ENCODE measurements at places on chromosomes 12 and 14.

- H3K27me3 ChIP-seq, result no peaks in the 10 kb centered on the region
- no peak overlapping the region for H3K27ac ChIP-seq
- no peak for DNase-seq
- no peak overlapping the region for H3K4me3 ChIP-seq
- no peaks in the 10 kb centered on the region for H3K36me3 ChIP-seq
Observed at GRCh38 chr14:99147366-99147740, 124.6 kb downstream of the BCL11B start.

GRCh38 chr12:27396216-27396815 is 50.2 kb upstream of the SMCO2 start:
- H3K27ac ChIP-seq, result no peak overlapping the region
- DNase-seq, result no peak
- H3K27me3 ChIP-seq, result peaks cover 9% of the 10 kb centered on the region

- DNase-seq, result no peak
- no peaks in the 10 kb centered on the region for H3K4me1 ChIP-seq
- no peaks in the 10 kb centered on the region for H3K27me3 ChIP-seq
- H3K36me3 ChIP-seq, result no peaks in the 10 kb centered on the region
- no peak overlapping the region for H3K4me3 ChIP-seq
Observed at GRCh38 chr14:30223385-30223785, 295.7 kb upstream of the PRKD1 start.

GRCh38 chr12:39012870-39013269 is 107.5 kb upstream of the CPNE8 start:
- no peak for DNase-seq
- H3K36me3 ChIP-seq, result no peaks in the 10 kb centered on the region
- no peaks in the 10 kb centered on the region for H3K27me3 ChIP-seq
- no peak overlapping the region for H3K4me3 ChIP-seq
- H3K4me1 ChIP-seq, result no peaks in the 10 kb centered on the region
- no peak overlapping the region for H3K27ac ChIP-seq

DNA sequence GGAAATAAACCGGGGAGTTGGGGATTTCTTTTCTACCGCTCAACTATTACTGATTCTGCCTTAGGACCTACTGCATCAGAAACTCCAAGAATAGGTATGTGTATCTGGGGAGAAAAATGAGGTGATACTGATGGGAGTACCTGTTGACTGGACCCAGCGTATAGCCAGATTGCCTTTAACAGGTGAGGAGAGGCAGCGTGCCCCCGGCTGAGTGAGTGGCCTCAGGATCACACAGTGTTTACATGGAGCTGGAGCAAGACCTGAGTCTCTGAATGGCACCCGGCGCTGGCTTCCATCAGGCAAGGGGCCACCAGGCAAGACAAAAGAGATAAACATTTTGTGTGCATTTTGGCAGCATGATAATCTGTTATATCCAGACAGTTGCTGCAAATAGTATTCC is 496.2 kb downstream of the EGLN3 start:
- H3K27me3 ChIP-seq, result no peaks in the 10 kb centered on the region
- no peak for DNase-seq
- no peaks in the 10 kb centered on the region for H3K36me3 ChIP-seq
- no peak overlapping the region for H3K27ac ChIP-seq
- peaks cover 14% of the 10 kb centered on the region for H3K4me1 ChIP-seq

DNA sequence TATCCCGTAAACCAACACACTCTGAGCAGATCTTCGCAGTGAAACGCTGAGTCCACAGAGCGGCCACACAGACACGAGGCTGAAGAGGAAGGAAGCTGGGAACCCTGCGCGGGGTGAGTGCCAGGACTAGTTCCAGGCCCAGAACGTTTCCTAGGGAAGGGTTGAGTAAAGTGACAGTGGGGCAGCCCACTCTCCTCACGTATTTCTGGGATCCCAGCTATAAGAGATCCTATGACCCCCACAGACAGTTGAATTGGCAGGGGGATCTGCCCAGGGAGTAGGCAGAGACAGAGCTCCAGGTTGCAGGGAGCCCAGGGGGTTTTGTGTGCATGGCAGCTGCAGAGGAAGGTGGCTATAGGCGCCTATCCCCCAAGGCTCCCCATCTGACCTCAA is 51.1 kb downstream of the GTF2A1 start:
- no peak for DNase-seq
- H3K36me3 ChIP-seq, result peaks cover under 1% of the 10 kb centered on the region
- no peaks in the 10 kb centered on the region for H3K27me3 ChIP-seq
- H3K27ac ChIP-seq, result peak overlapping the region; percentile 97
- peak overlapping the region; percentile 87 for H3K4me3 ChIP-seq

DNA sequence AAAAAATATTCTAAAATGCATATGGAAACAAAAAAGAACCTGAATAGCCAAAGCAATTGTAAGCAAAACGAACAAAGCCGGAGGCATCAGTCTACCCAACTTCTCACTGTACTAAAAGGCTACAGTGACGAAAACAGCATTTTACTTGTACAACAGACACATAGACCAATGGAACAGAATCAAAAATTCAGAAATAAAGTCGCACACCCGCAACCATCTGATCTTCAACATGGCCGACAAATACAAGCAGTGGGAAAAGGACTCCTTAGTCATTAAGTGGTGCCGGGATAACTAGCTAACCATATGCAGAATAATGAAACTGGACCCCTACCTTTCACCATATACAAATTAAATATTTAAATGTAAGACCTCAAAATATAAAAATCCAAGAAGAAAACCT is 203.9 kb upstream of the PPFIA2 start:
- H3K4me3 ChIP-seq, result no peak overlapping the region
- no peaks in the 10 kb centered on the region for H3K4me1 ChIP-seq
- H3K27ac ChIP-seq, result no peak overlapping the region
- DNase-seq, result no peak
- H3K36me3 ChIP-seq, result no peaks in the 10 kb centered on the region

DNA sequence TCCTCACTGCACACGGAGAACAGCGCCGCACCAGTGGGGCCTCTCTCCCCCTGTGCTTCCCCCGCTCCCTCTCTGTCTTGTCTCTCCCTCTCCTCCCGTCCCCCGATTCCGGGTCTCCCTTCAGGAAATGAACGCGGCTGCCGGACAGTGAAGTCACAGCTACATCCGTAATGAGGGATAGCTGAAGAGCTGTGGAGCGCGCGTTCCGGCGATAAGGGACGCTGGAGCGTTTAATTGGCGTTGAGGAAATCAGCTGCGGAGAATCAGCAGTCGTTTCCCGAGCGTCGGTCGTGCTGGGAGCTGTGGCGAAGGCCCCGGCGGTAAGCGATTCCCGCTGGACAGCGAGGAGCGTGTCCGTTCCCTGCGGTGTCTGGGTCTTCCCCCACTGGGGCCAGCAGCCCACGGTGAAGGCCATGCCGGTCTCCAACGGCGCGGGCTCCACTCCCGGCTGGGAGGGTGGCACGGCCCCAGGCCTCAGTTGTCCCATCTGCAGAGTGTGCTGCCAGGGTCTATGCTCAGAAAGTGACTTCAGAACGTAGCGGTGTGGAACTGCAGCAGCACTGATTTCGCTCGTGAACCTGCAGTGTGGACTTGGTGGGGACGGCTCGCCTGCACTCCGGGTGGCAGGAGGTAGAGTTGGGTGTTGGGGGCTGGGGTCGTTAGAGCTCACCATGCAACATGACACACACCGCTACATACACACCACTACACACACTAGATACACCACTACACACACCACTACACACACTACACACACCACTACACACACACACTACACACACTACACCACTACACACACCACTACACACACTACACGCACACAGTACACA is 10.9 kb downstream of the NOC4L start:
- DNase-seq, result no peak
- no peaks in the 10 kb centered on the region for H3K27me3 ChIP-seq
- no peak overlapping the region for H3K27ac ChIP-seq
- H3K4me3 ChIP-seq, result no peak overlapping the region
- H3K4me1 ChIP-seq, result no peaks in the 10 kb centered on the region

GRCh38 chr14:54650331-54650958 is 83.5 kb downstream of the SAMD4A start:
- peaks cover 36% of the 10 kb centered on the region for H3K27me3 ChIP-seq
- peaks cover 22% of the 10 kb centered on the region for H3K4me1 ChIP-seq
- no peak for DNase-seq

GRCh38 chr14:101843665-101844064 is 82.2 kb downstream of the PPP2R5C start:
- peak; percentile 58 for DNase-seq
- H3K27ac ChIP-seq, result peak overlapping the region; percentile 92
- peak overlapping the region; percentile 39 for H3K4me3 ChIP-seq
- no peaks in the 10 kb centered on the region for H3K27me3 ChIP-seq

GRCh38 chr14:77647853-77648252 is 31.4 kb upstream of the SPTLC2 start:
- H3K36me3 ChIP-seq, result no peaks in the 10 kb centered on the region
- no peak for DNase-seq
- no peak overlapping the region for H3K4me3 ChIP-seq
- H3K27me3 ChIP-seq, result no peaks in the 10 kb centered on the region
- H3K4me1 ChIP-seq, result no peaks in the 10 kb centered on the region

DNA sequence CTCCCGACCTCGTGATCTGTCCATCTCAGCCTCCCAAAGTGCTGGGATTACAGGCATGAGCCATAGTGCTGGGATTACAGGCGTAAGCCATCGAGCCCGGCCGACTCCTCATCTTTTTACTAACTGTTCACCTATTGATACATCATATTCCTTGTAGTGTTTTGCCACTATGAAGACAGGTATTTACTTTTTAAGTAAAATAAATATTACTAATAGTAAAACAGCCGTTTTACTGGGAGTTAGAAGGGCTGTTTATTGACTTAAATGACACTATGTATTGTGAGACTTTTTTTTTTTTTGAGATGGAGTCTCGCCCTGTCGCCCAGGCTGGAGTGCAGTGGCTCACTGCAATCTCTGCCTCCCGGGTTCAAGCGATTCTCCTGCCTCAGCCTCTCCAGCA is 51.5 kb downstream of the DIP2B start:
- H3K4me1 ChIP-seq, result peaks cover 69% of the 10 kb centered on the region
- peaks cover 44% of the 10 kb centered on the region for H3K36me3 ChIP-seq
- DNase-seq, result no peak
- H3K27ac ChIP-seq, result peak overlapping the region; percentile 98
- peak overlapping the region; percentile 56 for H3K4me3 ChIP-seq

DNA sequence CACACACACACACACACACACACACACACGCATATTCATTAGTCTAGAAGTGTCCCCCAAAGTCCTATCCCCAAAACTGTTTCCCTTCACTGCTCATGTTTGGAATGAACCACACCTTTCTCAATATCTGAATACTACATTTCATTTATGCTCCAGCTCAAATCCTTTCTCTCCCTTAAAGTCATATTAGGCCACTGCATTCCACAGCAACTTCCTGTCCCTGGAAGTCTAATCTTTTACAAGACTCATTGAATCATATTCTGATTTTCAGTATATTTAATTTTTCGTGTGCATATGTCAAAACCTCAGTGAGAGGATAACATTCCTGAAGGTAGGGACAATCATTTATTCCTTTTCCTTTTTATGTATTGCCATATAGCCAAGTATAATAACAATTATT is 155.6 kb upstream of the LMNTD1 start:
- H3K27me3 ChIP-seq, result no peaks in the 10 kb centered on the region
- H3K4me1 ChIP-seq, result peaks cover 2% of the 10 kb centered on the region
- H3K27ac ChIP-seq, result no peak overlapping the region
- no peaks in the 10 kb centered on the region for H3K36me3 ChIP-seq
- DNase-seq, result no peak

DNA sequence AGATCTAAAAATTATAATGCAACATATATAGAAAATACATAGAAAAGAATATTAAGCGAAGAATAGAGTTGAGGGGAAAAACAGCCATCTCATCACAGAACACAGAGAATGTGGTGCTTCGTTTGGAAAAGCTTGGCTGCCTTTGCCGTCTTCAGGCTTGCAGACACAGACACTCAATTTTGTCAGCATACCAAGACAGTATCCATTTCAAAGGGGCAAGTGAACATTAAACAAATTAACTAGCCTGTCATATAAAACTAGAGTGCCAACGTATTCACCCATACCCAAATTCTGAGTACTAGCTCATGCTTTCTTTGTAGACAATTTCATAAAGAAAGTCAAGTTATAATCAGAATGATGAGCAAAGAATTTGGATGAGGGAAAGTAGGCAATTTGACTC is 40.5 kb downstream of the DMAC2L start:
- peaks cover 16% of the 10 kb centered on the region for H3K36me3 ChIP-seq
- no peak for DNase-seq
- no peak overlapping the region for H3K4me3 ChIP-seq
- peaks cover 4% of the 10 kb centered on the region for H3K4me1 ChIP-seq
- H3K27ac ChIP-seq, result no peak overlapping the region
- H3K27me3 ChIP-seq, result no peaks in the 10 kb centered on the region

DNA sequence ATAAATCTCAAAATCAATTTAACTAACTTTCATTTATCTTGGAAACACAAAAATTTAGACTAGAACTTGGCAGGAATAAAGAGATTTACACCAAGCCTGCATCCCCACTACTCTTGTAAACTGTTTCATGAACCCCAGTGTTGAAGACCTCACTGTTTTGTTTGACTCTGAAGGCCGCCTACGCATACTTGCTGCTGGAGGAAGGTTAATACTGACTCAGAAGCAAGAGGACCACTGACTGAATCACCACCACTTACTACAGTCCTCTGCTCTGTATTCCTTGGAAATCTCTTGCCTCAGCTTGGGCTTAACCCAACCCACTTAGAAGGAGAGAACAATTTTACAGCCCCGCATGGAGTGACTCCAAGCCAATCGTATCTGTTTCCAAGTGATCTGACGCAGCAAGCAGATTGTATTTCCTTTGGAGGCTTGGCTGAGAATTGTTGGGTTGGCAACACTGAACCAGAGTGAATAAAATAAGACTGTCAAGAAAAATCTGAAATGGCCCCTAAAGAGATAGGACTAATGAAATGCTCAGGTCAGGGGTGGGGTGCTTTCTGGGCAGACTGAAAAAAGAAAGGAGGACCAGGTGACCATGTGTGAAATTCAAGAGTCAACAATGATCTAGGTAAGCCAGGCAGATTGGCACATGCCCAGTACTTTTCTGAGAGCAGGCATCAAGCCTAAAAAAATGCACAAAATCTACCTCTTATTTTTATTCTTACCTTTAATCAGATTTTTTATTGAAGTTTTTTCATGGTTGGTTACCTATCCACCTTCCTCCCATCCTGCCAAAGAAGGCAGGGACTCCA is 248.6 kb downstream of the ZFP36L1 start:
- no peak overlapping the region for H3K27ac ChIP-seq
- H3K4me3 ChIP-seq, result no peak overlapping the region
- H3K27me3 ChIP-seq, result no peaks in the 10 kb centered on the region
- no peaks in the 10 kb centered on the region for H3K36me3 ChIP-seq

DNA sequence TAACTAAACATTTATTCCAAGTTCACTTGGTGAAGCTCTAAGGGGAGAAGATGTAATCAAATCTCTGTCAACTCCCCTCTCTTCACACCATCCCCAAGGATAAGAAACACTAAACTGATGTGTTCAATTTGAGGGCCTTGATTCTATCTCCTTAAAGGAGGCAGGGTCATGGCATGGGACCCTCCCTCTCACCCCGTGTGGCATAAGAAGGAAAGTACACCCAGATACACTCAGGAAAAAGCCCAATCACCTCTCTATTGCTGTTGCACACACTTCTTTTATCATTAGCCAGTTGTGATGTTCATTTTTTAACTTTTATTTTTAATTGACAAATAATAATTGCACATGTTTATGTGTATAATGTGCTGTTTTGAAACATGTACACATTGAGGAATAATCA is 35.1 kb downstream of the WASHC3 start:
- H3K4me3 ChIP-seq, result no peak overlapping the region
- H3K27ac ChIP-seq, result no peak overlapping the region
- peaks cover 49% of the 10 kb centered on the region for H3K36me3 ChIP-seq
- no peaks in the 10 kb centered on the region for H3K27me3 ChIP-seq
